Gastroesophageal sphincter (tissue), 4 donors: ENCODE measurements at places on chromosomes 16 and 17.

DNA sequence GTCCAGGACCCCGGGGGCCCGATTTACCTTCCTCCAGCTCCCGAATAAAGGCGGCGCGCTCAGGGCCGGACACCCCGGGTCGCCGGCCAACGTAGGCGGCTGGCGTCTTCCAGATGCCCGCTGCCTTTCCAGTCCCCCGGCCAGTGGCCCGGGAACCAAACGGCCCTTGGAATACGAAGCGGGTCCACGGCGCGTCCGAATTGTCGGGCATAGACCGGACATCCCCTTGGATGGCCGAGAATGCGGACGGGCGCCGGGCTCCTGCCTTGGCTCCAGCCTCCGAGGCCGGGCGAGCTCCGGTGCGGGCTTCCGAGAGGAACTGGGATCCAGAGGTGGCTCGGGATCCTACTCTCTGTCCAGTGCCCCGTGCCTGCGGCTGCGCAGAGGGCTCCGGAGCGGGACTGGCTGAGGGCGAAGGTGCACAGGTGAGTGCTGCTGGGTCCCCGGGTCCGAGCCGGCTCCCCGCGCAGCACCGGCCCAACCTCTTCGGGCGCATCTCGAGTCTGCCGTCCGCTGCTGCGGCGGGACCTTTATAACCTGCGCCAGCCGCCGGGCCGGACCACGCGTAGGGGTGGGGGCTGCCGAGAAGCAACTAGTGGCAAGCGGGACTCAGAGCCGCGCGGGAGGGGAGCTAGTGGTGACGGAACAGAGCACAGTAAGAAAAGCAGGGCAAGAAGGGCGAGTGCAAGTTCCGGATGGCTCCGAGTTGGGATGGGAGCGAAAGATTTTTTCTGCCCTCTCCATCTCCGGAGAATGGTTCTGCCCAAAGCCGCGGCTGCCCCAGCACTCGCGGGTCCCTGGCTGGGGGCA is at the start of gene HAP1:
Gene HAP1 (minus strand): TSS at position 505 of the 810 bp plus-strand sequence. CDS start 9 bp downstream, at position 496.
- peak within 1 kb of the TSS; percentile 49 for H3K4me3 ChIP-seq
- peaks cover 84% of the 10 kb centered on the region for H3K27me3 ChIP-seq
- H3K4me1 ChIP-seq, result peaks cover 29% of the 10 kb centered on the region
- H3K36me3 ChIP-seq, result no peaks in the 10 kb centered on the region

DNA sequence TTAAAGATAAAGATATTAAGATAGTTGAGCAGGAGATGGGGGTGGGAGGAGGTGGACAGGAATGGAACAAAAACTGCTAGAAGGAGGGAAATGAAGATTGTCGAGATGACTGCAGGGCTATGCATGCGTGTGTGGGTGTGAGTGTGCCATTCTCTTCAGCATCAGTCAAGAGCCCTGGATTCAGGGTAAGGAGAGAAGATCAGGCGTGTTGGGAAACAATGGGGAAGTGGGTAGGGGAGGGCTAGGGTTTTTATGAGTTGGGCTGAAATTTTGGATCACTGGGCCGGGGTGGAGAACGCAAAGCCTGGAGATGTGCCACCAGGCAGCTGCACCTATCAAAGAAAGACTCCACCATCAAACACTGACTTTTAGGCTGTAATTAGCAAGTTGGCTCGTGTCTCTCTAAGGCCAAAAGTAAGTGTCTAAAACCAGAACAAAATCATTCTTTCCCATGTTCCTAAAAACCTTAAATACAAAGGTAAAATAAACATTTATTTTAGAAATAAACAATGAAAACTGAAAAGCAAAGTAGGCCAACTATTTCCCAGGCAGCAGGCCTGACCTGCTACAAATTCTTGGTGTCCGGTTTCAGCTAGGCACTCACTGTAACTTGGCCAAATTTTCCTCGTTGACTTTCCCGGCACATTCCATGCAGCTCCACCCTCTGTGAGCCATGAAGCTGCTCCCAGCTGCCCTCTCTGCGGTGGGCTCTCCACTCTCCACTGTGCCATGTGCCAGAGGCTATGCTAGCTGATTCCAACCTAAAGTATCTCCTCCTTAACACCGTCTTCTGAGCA is 4.2 kb downstream of the CDRT4 start:
- H3K27ac ChIP-seq, result peak overlapping the region; percentile 83
- ATAC-seq, result peak; percentile 91
- H3K4me3 ChIP-seq, result no peak overlapping the region
- no peaks in the 10 kb centered on the region for H3K27me3 ChIP-seq
- no peaks in the 10 kb centered on the region for H3K36me3 ChIP-seq

- H3K36me3 ChIP-seq, result peaks cover 8% of the 10 kb centered on the region
- H3K4me3 ChIP-seq, result no peak overlapping the region
- peaks cover 18% of the 10 kb centered on the region for H3K4me1 ChIP-seq
- peaks cover 66% of the 10 kb centered on the region for H3K27me3 ChIP-seq
Measured at GRCh38 chr17:81533339-81534141, 5.4 kb downstream of the FSCN2 start.

- no peak overlapping the region for H3K4me3 ChIP-seq
- H3K27ac ChIP-seq, result no peak overlapping the region
- H3K4me1 ChIP-seq, result no peaks in the 10 kb centered on the region
Measured at GRCh38 chr17:62745806-62746205, 62.3 kb downstream of the MARCHF10 start.

- H3K36me3 ChIP-seq, result no peaks in the 10 kb centered on the region
- H3K4me1 ChIP-seq, result peaks cover 4% of the 10 kb centered on the region
- no peak for ATAC-seq
- H3K4me3 ChIP-seq, result no peak overlapping the region
Measured at GRCh38 chr17:61340431-61341209, 59.0 kb upstream of the TBX2 start.

DNA sequence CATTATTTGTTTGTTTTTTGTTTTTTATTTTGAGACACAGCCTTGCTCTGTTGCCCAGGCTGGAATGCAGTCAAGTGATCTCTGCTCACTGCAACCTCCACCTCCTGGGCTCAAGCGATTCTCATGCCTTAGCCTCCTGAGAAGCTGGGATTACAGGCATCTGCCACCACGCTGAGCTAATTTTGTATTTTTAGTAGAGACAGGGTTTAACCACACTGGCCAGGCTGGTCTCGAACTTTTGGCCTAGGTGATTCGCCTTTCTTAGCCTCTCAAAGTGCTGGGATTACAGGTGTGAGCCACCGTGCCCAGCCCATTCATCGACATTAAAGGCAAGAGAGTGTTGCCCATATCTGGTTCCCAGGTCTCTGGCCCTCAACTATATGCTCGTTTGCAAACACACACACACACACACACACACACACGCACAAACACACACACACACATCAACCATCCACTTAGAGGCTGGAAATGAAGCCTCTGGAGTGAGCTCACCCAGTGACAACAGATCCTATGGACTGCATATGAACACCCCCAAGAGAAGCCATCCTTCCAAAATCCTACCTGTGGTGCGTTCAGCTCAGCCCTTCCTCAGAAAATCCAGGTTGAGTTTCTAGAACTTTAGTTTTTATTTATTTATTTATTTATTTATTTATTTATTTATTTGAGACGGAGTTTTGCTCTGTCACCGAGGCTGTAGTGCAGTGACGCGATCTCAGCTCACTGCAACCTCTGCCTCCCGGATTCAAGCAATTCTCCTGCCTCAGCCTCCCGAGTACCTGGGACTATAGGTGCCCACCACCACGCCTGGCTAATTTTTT is 12.3 kb upstream of the SEPHS2 start:
- no peak overlapping the region for H3K27ac ChIP-seq
- H3K36me3 ChIP-seq, result no peaks in the 10 kb centered on the region
- no peak overlapping the region for H3K4me3 ChIP-seq
- no peaks in the 10 kb centered on the region for H3K4me1 ChIP-seq
- H3K27me3 ChIP-seq, result no peaks in the 10 kb centered on the region
